ENCODE measurements at places on chromosomes 7 and 10. TPM values are rescaled to one million over a fixed set of nuclear protein-coding genes. Genes with fewer than 3 reads are reported as not detected.

Gene LIPN
- total RNA-seq, result not detected

DNA sequence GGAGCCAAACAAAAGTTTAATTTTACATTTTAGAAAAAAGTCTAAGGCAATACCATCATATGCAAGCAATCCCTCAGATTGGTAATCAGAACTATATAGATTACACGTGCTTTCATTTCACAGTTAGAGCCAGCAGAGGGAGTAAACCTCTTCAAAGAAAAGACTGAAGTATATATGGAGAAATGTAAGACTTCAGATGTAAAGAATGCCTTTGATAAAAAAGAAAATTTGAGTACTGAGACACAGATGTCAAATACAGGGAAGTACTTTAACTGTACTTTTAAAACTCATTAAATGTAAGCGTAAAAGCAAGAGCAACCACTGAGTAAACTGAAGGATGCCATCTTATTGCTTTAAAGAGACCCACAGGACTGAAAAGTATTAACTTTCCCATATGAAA lies 101.4 kb upstream of the FAM133B start:
- DNase-seq, result peak; percentile 76

- peak; percentile 59 for DNase-seq
Observed at GRCh38 chr10:22606164-22606614, 108.2 kb downstream of the PIP4K2A start.

Gene GPR37
- total RNA-seq, result 9.2 TPM

GRCh38 chr10:28925121-28925663 lies 247.9 kb downstream of the BAMBI start:
- DNase-seq, result no peak

DNA sequence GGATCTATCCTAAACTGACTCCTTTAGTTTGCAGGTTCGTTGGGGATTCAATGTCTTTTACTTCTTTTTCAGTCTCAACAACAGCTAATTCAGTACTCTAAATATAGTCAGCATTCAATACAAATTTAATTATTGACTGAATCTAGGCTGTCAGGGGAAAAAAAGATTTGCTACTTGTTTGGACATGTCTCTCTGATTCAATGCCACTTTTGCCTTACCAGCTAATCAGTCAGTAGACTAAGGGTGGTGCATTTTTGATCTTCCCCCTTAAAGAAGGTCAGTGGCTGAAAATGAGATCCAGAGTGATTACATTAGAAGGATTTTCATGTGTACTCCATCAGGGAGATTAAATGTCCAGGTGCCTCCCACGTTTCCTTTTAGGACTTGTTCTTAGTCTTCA lies 145.1 kb downstream of the C1GALT1 start:
- DNase-seq, result no peak

DNA sequence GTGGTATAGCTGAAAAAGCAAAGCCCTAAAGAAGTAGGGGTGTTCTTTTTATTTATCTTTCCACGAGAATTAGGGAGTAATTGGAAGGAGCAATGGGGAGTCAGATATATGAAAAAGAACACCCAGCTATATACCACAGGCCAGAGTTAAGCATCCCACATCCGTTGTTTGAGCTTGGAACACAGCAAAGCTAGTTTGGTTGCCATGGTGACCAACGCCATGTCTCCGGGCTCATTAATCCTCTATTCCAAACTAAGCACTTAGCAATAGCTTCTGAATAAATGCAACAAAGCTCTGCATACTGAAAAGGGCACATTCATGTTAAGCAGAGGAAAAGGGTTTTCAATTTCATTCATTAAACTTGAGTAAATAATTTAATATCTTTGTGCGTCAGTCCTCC lies 23.5 kb downstream of the ASB4 start:
- DNase-seq, result peak; percentile 18

Gene CHST3
- total RNA-seq, result 10.6 TPM

- peak; percentile 1 for DNase-seq
Observed at GRCh38 chr7:83149466-83149865, 13.2 kb downstream of the PCLO start.

DNA sequence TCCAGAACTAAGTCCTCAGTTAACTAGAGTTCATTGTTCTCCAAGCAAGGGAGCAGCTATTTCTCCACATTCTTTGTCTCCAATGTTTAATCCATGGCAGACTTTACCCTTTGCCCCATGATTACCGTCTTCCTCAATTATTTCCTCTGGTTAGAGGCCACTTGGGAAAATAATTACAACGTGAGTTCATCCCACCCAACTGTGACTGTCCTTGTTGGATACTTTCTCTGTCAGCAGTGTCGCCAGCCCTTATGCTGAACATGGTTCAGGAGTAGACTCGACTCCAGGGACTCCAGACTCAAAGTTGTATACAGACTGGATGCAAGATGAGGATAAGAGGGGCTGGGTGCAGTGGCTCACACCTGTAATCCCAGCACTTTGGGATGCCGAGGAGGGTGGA lies 17.1 kb upstream of the SEPHS1 start:
- no peak for DNase-seq

Gene TEX47
- not detected for total RNA-seq

DNA sequence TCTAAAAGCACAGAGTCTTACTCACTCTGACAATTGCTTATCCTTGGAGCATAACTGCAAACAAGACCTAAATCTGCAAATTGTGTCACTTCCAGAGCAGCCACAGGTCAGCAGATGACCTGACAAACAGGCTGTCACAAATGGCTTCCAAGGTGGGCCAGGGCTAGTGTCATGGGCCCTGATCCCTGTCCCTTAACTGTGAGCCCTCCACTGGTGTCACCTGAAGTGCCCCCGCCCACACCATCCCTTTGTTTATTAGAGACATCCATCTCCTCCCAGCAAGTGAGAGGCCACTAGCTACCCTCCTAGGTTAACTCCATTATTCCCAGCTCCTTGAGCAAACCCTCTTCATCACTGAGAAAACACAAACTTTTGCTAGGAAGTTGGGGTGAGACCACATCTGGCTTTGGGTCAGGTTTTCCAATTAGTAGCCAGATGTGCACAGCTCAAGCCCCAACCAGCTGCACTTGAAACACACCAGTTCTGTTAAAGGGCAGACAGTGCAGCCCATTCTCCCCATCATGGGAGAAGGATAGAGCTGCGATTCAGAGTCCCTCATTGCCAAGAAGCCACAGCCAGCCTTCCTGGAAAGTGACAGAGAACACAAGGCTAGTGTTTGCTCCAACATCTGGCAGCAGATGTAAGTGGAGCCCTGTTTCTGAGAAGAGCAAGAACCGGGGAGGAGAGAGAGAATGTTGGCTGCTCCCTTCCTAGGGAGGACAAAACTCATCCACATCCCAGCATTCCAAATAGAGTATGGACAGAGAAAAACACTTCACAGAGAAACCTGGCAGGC lies 75.7 kb upstream of the NANOS1 start:
- no peak for DNase-seq

DNA sequence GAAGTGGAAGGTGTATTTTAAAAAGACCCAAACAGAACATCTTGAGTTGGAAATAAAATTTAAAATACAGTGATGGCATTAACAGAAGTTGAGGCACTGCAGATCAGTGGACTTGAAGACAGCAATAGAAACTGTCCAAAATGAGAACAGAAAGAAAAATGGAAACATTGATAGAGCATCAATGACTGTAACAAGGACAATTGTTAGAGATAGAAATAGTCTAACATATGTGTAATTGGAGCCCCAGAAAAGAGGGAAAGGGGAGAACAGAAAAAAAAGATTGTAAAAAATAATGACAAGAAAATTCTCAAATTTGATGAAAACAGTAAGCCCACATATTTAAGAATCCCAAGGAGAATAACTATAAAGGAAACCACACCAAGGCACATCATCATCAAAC lies 29.4 kb downstream of the VKORC1L1 start:
- DNase-seq, result no peak

Gene GDF2
- not detected for total RNA-seq

- DNase-seq, result no peak
Observed at GRCh38 chr7:75957021-75957736, 37.2 kb downstream of the TMEM120A start.

Gene ZP3
- 0.83 TPM for total RNA-seq

Gene EPHB6
- under 0.01 TPM for total RNA-seq

DNA sequence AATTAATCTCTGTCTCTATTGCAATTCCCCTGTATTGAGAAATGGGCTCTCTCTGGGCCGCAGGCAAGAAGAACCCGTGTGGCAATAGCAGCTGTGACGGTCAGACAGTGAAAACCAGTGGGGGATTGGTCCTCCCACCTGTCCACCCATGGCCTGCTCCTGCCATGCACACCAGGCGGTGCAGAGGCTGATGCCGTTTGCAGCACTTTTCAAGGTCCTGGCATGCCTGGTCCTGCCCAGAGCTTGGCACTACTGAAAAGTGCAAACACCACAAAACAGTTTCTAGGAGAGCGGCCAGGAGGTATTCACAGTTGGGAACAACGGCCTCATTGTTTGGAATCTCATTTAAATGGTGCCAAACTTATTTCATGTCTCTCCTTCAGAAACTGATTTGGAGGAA lies 41.5 kb downstream of the PSPH start:
- DNase-seq, result no peak

- peak; percentile 77 for DNase-seq
Observed at GRCh38 chr10:122861711-122862161, 16.1 kb upstream of the CUZD1 start.

GRCh38 chr7:95250571-95250970 lies 73.8 kb downstream of the PON1 start:
- no peak for DNase-seq

Gene VWA2
- total RNA-seq, result not detected

DNA sequence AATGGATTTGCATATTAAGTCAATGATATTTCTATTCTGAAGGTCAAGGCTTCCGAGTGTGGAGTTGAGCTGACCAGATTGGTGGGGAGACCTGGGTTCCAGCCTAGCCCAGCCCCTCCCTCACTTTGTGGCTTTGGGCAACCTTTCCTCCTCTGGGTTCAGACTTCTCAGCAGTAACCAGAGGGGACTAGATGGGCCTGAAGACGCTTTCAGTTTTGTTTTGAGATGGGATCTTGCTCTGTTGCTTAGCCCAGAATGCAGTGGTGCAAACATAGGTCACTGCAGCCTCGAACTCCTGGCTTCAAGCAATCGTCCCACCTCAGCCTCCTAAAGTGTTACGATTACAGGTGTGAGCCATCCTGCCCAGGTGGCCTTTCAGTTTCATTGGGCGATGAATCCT lies 68.1 kb upstream of the LEP start:
- no peak for DNase-seq

Gene DYNC1I1
- total RNA-seq, result not detected

DNA sequence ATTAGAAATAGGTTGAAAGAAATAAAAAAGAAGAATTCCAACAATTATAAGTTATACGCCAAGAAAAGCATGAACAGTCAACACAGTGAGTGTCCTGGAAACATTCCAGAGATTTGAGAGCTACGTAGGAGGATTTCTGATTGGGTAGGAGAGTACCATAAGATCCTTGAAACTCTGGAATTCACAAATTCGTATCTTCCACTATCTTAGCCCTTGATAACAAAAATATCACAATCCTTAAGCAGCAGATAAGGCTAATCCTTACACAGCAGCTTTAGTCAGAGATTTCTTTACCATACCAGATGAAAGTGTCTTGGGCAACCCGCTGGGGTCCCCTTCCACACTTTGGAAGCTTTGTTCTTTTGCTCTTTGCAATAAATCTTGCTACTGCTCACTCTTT lies 8.2 kb downstream of the TPK1 start:
- DNase-seq, result peak; percentile 43

- peak; percentile 79 for DNase-seq
Observed at GRCh38 chr7:105806592-105807447, 69.6 kb downstream of the ATXN7L1 start.

DNA sequence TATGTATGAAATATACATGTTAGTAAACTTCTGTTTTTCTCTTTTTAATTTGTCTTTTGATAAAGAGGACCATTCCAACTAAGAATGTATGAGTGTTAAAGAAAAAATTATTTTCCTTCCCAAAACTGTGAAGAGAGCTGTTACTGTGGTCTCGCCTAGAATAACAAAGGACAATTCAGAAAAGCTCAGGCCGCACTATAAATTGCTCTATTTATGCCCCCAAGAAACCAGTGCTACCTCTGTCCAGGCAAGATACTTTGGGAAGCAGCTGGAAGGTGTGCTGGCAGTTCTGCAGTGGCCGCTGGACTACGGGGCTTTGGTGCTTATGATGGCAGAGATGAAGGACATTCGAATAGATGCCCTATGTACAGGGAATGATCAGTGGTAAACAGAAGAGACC lies 252.1 kb downstream of the DOCK4 start:
- no peak for DNase-seq

Gene SEMA3E
- total RNA-seq, result 1.1 TPM

DNA sequence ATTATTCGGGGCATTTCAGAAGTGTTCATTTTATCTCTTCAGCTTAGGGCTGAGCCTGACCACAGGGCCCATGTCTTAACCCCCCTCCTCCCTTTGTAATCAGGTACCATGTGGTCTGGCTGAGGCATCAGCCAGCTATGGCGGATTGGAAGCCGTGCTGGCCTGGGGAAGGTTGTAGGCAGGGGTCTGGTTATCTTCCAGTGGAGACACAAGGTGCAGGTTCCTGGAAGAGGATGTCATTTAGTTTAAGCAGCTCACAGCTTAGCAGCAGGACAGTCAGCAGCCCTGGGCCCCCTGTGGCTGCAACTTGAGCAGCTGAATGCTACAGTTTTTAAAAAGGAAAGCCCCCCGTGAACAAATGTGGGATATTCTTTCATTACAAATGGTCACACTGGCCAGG lies 22.1 kb downstream of the BAG3 start:
- DNase-seq, result no peak

Gene CPA2
- total RNA-seq, result not detected

GRCh38 chr7:47807756-47808155 lies 140.5 kb downstream of the PKD1L1 start:
- DNase-seq, result no peak

Measured in IMR-90 (cell line).